Endodermal cell (in vitro differentiated cells): ENCODE measurements at places on chromosomes 13 and 19. TPM values are rescaled to one million over a fixed set of nuclear protein-coding genes. Genes with fewer than 3 reads are reported as not detected.

CNFN gene
- total RNA-seq: 5.4 and 6.6 TPM in 2 replicates

CLC gene
- 0.68 TPM in 1 of 2 replicates, not detected in the other for total RNA-seq

SELENOV gene
- 5.9 to 15.3 TPM (median 14.6 TPM) in 3 replicates for total RNA-seq

LRRC25 gene
- total RNA-seq: not detected in 2 replicates

ZNF816 gene
- total RNA-seq: 19.6 and 20.7 TPM in 2 replicates

CDC16 gene
- 89.1 to 100 TPM (median 89.7 TPM) in 3 replicates for total RNA-seq
